ENCODE measurements at places on chromosomes 4 and X.

- no peak for DNase-seq
Measured at GRCh38 chr4:168528131-168528949, 31.5 kb downstream of the PALLD start.

GRCh38 chr4:34158878-34159277 is 2085.4 kb downstream of the ARAP2 start:
- no peak for DNase-seq

DNA sequence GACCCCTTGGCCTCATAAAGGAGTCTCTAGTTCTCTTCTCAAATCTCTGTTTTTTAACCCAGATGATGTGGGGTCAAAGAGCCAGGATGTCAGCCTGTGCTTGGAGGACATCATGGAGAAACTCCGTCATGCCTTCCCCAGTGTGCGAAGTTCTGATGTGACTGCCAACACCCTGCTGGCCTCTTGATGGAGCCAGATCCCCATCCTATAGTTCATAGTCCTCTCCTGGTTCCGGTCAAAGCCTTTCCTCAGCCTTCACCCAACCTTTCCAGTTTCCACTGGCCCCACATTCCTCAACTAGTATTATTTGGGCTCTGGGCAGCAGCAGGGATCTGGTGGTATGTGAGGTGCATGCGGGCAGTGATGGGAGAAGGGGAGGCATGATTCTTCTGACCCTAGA is 30.7 kb downstream of the TAF7L start:
- no peak for DNase-seq

GRCh38 chr4:166308647-166309046 is 435.6 kb downstream of the TLL1 start:
- DNase-seq = no peak

DNA sequence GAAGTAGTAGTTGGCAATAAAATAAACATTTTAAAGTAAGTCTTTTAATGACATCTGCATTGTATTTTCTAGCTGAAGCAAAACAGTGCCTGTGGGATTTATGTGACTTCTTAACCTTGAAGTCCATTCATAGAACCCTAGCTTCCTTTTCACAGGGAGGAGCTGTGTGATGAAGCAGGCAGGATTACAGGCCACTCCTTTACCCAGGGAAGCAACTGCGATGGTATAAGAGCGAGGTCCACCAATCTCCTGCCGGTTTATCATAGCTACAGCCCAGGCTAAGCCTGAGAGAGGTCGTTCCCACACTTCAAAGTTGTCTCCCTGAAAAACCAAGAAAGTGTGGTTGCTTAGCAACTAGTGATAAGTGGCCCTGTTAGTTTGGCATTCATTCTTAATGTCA is 7.0 kb downstream of the RPL36A start:
- DNase-seq = no peak

GRCh38 chr4:181350615-181351415 is 892.4 kb upstream of the TENM3 start:
- no peak for DNase-seq

DNA sequence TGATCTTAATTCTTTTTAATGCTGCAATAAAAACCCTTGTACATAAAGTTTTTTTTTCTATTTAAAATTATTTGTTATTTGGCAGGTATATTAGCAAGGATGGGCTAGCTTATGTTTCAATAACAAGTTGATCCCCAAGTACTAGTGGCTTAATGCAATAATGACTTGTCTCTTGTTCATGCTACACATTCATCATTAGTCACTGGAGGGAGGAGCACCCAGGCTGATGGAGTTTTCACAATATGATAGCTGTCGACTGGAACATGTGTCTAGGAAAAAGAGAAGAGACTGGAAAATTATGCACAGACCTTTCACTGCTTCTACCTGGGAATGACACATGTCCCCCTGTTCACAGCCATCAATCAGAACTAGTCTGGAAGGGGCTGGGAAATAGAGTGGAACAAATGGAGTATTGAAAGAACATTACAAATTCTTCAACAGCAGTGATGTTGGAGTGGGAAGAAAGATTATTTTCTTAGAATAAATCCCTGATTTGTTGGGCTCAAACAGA is 387.9 kb upstream of the RPS6KA3 start:
- no peak for DNase-seq

DNA sequence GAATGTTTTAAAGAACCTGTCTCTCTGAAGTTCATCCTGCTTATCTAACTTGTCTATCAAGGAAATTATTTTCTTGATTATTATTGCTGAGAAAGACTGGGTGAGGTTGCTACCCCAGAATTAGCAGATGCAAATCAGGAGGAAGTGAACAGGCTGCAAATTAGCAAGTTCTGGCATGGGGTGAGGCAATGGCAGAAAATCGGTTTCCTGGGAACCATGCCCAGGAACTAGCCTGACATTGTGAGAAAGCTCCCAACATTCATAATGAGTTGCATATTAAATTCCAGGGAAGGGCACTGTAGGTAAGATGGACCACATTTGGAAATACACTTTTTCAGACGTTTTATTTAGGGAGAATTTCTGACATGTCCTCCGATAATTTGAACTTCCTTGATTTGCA is 11.6 kb downstream of the ARSF start:
- no peak for DNase-seq

- no peak for DNase-seq
Measured at GRCh38 chrX:126819429-126819828, at the start of gene PRR32. Gene PRR32, plus strand, starts transcription at chrX:126819729. Its CDS starts 115 bp downstream, at chrX:126819844.

GRCh38 chr4:148061141-148061481 is 329.2 kb downstream of the ARHGAP10 start:
- DNase-seq = no peak

DNA sequence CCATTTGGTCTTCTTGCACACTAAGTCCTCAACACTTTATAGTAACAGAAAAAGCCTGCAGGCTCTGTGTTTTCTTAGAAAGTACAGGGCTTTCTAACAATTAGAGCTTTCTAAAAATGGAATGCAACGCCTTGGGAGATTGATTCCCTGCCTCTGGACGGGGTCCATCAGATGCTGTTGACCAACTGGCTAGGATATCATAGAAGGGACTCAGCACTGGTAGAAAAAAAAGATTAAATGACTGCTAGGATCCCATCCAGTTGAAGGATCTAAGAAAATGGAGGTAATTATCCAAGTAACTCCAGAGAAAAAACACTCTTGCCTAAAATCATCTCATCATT is 39.5 kb downstream of the USP46 start:
- DNase-seq = no peak

- DNase-seq = no peak
Measured at GRCh38 chr4:121122661-121123060, 41.5 kb downstream of the TNIP3 start.

GRCh38 chrX:38923451-38923969 is 122.3 kb downstream of the MID1IP1 start:
- DNase-seq = no peak

- no peak for DNase-seq
Measured at GRCh38 chr4:160370046-160370445, 1267.2 kb downstream of the RAPGEF2 start.

DNA sequence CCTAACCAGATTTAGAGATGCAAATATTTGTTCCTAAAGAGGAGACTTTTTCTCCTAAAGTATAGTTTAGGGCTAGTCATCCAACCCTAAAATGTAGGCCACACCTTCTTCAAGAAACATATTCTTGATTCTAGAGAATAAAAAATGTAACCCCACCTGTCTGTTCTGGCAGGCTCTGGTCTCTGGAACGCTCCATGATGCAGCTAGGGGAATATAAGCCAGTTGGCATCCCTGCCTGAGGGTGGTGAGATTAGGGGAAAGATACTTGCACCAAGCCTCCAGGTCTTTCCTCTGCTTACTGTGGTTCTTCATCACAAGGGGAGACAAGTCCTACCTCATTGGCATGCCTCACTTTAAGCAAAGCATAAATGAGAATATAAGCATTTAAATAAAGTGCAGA is 21.2 kb upstream of the TBC1D9 start:
- no peak for DNase-seq

DNA sequence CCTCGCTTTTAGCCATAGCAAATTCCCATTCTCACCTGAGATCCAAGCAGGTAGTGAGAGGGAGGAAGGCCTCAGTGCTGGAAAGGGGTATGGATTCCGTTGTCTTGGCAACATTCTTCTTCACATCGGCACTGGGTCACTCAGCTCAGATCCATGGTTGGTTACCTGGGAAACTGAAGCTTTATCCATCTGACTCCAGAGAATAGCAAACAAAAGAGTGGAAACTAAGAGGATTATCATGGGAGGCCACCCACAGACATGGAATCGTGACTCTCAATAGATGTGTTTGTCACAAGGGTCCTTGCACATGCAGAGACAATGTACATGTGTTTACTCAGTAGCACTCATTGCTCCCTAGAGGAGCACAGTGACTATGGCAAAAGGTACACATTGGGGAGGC is 81.0 kb downstream of the MAGED4 start:
- no peak for DNase-seq

- no peak for DNase-seq
Measured at GRCh38 chr4:107153228-107153627, 117.1 kb upstream of the DKK2 start.

DNA sequence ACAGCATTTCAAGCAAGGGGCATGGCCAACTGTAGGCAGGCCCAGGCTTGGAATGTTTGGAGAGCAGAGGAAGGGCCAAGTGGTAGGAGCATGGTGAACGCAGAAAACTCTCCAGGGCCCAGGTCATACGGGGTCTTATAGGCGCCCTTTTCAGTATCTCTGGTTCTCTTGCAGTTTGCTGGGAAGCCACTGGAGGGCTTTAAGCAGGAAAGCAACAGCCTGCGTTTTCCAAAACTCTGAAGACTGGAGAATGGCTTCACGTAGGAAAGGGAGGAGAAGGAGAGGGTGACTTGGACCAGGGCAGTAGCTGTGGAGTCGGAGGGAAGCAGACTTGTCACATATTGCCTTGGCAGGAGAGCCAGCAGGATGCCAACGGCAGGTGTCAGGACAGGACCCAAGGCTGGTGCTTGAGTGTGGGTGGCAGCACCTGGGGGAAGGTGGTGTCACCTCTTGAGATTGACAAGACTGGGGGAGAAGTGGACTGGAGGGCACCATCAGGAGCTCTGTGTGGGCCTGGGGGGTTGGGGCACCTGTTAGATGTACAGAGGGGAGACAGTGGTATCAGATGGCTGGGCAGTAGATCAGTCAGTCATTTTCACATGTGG is 21.9 kb downstream of the TKTL1 start:
- no peak for DNase-seq

- DNase-seq = no peak
Measured at GRCh38 chr4:3765271-3766035, 732 bp upstream of the ADRA2C start.

DNA sequence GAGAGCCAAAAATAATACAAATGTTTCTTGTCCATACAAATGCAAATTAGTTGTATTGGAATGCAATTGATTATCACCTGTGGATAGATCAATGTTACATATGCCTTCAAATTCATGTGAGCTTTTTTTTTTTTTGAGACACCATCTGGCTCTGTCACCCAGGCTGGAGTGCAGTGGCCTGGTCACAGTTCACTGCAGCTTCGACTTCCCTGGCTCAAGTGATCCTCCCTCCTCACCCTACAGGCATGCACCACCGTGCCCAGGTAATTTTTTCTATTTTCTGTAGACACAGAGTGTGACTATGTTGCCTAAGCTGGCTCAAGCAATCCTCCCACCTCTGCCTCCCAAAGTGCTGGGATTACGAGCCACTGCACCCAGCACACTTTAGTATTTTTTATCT is 38.6 kb upstream of the TMEM184C start:
- DNase-seq = no peak

DNA sequence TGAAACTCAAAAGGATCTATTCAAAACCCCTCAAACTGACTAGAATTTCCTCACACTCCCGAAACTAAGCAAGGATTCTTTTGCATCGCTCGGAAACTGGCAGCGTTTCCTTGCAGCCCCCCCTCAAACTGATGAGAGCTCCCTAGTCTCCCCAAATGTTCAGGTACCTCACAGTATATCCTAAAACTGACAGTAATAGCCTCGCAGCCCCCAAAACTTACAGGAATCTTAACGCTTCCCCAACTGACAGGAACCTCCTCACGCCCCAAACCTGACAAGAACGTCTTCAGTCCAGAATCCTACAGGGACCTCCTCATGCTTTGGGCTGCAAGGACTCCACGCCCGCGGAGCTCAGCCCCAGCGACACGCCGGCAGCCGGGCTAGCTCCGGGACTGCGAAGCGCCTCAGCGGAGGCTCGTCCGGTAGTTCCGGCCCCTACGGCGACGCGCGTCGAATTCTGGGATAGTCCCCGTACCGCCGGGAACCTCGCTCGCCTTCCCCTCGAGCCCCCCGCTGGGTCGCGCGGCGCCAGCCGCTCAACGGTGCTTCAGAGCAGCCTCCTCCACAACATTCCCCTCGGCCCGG is 640 bp downstream of the PHF8 start:
- no peak for DNase-seq

DNA sequence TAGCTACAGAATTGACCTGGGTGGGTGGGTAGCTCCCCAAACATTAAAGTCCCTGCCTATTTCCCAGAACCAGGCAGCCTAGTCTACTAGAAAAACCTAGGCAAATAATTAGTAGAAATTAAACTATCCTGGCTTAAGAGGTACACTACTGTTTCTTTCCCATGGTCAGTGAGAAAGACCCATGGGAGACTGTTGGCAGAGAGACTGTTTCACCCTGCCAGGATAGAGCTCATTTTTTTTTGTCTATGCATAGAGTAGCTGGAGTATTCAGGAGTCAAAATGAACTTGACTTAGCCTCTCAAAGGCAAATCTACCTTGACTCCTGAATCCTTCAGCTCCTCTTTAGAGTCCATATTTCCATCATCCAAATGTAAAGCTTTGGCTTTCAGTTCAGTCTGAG is 107.0 kb upstream of the AR start:
- DNase-seq = no peak

DNA sequence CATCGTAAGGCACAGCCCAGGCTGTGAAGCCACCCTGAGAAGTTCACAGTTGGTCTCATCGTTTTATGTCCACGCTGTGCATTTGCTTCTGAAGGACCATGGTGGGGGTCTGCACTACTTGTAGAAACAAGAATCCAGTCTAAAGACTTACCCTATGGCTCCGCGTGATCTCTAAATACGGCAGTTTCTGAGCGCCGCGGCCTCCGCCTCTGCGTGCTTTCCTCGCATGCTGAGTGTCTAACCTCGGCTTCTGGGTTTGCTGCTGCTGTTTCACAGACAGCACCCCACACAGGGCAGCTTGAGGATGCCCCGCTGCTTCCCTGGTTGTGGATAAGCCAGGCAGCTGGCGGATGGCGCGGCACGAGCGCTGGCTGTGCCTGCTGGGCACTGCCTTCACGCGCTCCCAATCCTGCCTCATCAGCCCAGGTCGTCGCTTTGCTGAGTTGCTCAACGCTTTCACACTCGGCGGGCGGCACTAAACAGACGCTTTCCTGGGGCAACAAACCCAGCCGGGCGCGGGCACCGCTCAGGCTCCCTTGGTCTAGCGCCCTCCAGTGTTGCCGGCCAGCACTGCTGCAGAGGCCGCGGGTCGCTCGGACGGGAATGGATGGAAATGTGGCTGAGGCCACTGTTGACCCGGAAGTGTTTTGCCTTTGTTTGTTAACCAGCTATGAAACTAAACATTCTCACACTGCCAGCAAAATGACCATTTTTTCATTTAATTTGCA is 39.2 kb downstream of the FGFRL1 start:
- no peak for DNase-seq

- no peak for DNase-seq
Measured at GRCh38 chr4:1578251-1578773, 105.8 kb downstream of the FAM53A start.

- DNase-seq = no peak
Measured at GRCh38 chr4:156970501-156971164, 966 bp downstream of the PDGFC start.

GRCh38 chrX:298993-299392 is 17.8 kb downstream of the PLCXD1 start:
- DNase-seq = no peak
